Endothelial cell (in vitro differentiated cells): ENCODE measurements at places on chromosomes 6 and 20.

- DNase-seq: no peak
These were observed 79.3 kb downstream of the SLC22A3 start for GRCh38 chr6:160427312-160428068.

DNA sequence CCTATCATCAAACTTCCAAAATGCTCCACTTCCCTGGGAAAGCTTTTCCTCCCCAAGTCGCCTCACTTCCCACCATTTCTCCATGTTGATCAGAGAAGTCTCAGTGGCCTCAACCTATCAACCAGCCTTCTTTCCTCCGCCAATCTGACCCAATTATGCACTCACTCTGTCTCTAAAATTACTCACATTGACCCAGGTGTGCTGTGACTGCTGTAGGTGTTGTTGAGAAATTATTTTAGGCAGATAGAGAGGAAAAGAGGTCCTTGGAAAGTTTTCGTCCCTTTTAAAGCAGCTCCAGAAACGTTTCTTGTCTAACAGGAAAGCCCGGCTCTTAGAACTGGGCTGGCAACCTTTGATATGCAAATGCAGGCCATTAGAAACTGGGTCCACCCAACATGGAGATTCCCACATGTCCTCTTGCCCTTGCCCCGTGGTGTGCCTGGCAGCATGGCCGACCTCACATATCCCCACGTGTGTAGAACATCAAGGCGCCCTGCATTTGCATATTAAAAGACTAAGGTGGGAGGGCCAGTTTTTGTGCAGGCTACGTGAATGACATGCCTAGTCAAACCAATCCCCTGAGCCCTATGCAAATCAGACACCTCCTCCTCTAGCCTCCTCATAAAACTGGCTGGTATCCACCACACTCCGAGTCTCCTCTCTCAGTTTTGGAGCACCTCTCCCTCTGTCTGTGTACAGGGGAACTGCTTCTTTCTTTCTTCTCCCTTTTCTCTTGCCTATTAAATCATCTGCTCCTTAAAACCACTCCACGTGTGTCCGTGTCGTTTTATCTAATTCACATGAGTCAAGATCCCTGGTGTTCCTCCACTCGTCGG, 12.9 kb downstream of the IPCEF1 start:
- DNase-seq: no peak

DNA sequence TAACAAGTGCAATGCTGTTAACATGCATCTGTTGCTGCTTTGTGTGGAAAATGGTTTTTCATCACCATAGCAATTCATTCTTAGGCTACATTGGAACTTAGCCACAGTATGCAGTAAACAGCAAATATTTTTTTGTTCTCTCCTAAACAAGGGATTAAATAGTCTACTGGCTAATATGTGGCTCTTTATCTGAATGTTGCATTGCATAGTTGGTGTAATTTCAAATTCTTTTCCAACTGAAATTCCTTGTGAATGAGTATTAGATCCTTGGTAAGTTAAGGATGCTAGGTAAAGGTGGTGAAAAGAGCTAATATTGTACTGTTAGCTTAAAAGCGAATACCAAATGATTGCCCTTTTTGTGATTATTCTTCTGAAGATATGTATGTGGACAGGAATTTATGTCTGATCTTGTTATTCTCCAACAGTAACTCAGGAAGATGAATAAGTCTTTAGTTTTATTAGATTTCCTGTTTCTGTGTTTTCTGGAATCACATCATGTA, 958 bp downstream of the MLIP start:
- no peak for DNase-seq

DNA sequence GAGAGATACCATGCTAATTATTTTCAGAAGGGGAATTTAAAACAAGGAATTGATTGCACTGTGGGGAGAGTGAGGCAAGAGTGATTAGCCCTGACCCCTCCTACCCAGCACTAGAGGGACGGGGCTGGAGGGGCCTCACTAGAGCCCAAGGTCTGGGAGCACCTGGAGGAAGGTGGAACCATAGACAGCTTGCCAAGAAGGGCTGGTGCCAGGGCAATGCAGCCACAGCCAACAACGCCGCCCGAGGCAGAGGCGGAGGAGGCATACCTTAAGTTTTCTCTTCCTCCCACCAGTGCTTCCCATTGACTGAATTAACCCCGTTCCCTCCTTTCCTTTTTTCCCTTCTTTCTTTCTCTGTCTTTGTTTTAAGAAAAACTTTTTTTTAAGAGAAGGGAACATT, 40.0 kb downstream of the IYD start:
- DNase-seq: no peak

- DNase-seq: no peak
These were observed 24.6 kb upstream of the CSNK2A1 start for GRCh38 chr20:568097-568652.

DNA sequence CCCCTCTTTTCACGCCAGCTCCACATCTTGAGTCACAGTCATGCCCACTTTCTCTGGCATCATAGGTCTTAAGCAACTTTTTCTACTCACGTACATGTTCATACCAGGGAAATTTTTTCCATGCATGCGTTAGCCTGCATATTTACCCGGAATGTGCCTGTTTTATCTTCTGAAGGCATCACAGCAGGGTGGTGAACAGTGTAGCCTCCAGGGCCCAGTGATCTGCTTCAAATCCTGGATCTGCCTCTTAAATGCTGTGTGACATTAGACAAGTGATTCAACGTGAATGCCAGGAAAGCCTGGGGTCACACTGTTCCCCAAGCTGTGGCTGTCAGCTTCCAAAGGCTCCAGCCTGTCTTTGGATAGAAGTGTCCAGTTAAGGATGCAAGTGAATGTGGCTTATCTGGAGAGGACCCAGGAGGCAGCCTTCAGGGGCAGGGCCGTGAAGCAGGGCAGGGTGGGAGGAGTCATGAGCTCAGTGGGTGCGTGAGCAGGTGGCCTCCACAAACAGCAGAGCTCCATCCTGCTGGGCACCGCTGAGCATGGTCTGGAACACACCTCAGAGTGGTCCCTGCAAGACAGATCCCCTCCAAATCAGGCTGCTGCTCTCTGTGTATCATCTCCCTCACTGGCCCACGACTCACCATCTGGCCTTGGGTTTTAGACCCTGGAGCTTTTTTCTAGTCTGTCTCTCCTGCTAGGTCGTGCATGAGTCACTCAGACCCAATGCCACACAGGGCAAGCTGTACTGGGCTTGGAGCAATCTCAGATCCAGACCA, 30.4 kb upstream of the CD93 start:
- no peak for DNase-seq

GRCh38 chr6:134295953-134296553, 21.9 kb downstream of the SGK1 start:
- no peak for DNase-seq

DNA sequence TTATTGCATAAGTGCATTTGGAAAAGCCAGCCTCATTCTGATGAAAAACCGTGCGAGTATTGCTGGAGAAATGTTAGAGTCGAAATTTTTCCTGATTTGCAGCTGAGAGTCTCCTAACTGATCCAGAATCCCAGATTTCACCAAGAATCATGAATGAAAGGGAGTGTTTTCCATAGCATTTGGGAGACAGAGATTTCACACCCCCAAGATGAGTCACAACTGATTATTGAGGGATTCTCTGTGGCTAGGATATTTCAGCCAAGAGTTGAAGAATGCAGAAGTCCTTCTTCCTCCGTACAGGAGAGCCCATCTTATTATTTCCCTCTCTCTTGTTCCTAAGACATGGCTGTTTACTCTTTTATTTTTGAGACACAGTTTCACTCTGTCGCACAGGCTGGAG, 82.2 kb upstream of the SALL4 start:
- DNase-seq: no peak

- no peak for DNase-seq
These were observed 405.8 kb upstream of the FKBP1C start for GRCh38 chr6:62805431-62805830.

DNA sequence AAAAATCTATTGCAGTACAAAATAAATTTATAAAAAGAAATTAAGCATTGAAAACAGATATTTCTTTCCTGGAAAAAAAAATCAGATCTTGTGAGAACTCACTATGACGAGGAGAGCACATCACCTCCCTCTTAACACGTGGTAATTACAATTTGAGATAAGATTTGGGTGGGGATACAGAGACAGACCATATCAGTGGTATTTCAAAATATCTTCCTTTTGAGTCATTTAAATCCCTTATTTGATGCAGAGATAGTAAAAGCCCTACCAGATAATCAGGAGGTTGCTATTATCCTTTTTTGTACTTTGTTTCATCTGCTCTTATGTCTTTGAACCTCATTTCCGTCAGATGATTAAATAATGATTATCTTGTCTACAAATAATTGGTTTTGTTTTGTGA, 800.4 kb downstream of the KIF16B start:
- DNase-seq: no peak

DNA sequence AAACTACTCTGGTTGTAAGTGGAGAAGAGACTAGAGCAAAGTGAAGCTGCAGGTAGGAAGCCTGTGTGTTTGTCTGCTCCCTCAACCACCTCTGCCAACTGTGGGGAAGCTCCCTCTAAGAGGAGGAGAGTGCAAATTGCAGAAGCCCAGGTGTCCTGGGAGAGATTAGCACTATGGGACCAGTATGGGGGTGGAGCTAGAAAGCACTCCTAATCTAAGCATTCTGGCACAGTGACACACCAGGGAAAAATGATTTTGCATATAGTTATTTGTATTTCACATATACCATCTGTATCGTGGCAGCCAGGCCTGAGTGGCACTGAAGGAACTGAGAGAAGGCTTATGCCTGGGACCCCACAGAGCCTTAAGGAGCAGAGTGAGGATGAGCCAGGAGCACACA, 12.8 kb downstream of the GSTA1 start:
- DNase-seq: no peak

- no peak for DNase-seq
These were observed 18.2 kb upstream of the HDGFL1 start for GRCh38 chr6:22550971-22551670.

DNA sequence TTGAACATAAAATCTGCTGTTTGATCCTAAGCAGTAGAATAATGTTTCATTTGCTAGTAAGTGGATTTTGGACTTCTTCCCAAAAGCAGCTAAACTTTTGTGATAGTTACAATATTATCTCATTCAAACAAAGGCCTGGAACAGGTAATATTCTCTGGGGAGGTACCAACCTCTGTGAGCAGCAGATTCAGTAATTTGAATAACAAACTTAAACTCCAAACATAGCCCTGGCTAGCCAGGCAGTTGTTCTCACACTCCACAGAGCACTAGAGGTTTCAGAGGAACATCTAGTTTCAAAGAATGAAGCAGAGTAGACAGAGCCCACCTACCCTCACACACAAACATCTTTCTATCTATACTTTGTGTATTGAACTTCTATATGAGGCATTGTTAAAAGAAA, 40.9 kb downstream of the LGSN start:
- no peak for DNase-seq

GRCh38 chr6:166344240-166344639, 1.9 kb upstream of the SFT2D1 start:
- DNase-seq: no peak

DNA sequence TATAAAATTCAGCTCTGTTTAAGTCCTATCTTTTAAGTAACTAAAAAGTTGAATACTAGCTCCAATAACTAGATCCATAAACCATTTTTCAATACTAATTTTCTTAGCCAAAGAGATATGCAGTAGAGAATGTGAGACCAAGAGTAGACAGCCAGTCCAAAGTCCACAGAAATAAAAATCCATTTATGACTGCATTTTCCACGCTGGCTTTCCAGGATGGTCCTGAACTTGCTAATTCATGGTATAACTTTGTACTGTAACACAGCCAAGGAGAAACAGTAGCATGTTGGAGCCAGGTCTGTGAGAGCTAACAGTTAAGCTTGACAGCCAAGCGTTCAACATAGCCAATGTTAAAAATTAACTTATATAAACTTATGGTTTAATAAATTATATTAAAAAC, 156.2 kb downstream of the GMPR start:
- DNase-seq: no peak

GRCh38 chr6:3849681-3850450, 693 bp downstream of the FAM50B start:
- DNase-seq: no peak

GRCh38 chr20:6504826-6505225, 262.7 kb upstream of the BMP2 start:
- DNase-seq: no peak

- no peak for DNase-seq
These were observed 23.5 kb downstream of the MDGA1 start for GRCh38 chr6:37674161-37674560.

DNA sequence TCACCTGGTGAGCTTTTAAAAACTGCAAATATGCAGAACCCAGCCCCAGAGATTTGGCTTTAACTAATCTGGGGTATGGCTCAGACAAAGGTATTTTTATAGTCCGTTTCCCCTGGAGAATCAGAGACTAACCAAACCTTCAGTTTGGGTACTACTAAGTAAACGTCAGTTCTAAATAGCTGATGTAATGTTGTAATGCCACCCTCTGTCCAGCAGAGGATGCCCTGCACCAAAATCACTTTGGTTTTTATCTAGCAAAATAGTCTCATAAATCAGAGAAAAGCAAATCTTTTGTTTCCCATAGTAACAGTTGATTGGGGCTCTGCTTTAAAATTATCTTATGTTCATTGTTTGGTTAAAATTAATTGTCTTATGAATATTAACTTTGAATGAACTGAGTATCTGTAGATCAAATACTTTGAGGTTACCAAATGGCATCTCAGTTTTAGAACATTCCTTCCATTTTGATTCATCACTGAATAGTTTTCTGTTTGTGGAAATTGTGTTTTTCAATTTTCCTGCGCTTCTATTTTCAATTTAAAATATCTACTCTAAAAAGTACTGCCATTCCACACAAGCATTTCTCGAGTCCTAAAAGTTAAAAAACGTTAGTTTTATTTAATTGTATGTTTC, 278.3 kb upstream of the PLCB4 start:
- peak; percentile 40 for DNase-seq

- DNase-seq: no peak
These were observed 154.5 kb downstream of the MMS22L start for GRCh38 chr6:97128507-97128906.

- DNase-seq: no peak
These were observed 15.6 kb downstream of the JAG1 start for GRCh38 chr20:10658051-10658823.

- no peak for DNase-seq
These were observed 19.7 kb downstream of the BTN2A1 start for GRCh38 chr6:26477426-26477825.

GRCh38 chr20:64116016-64116415, 8.7 kb upstream of the NPBWR2 start:
- no peak for DNase-seq

- no peak for DNase-seq
These were observed 76.0 kb downstream of the MAN1A1 start for GRCh38 chr6:119273272-119274196.

- no peak for DNase-seq
These were observed 8.9 kb upstream of the RFPL4B start for GRCh38 chr6:112338166-112338709.

DNA sequence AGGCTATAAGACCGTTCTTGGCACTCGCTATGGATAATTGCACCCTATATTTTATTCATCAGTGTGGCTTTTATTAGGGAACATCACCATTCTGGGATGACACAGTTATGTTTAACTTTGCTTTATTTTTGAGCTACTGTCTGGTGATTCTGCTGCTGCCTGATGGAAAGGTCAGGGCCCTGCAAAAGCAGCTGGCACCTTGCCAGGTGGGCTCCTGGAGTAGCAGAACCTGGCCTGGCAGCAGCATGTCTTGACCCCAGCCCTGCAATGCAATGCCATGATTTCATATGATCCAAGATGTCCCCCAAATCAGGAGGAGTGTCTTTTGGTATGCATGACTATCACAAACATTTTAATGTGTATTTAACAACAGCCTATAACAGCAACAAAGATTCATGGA, 228.4 kb upstream of the RSPO3 start:
- no peak for DNase-seq
